ENCODE measurements at places on chromosomes 2 and 18. TPM values are rescaled to one million over a fixed set of nuclear protein-coding genes. Genes with fewer than 3 reads are reported as not detected.

The LRATD1 gene
- total RNA-seq = 1.7 TPM

DNA sequence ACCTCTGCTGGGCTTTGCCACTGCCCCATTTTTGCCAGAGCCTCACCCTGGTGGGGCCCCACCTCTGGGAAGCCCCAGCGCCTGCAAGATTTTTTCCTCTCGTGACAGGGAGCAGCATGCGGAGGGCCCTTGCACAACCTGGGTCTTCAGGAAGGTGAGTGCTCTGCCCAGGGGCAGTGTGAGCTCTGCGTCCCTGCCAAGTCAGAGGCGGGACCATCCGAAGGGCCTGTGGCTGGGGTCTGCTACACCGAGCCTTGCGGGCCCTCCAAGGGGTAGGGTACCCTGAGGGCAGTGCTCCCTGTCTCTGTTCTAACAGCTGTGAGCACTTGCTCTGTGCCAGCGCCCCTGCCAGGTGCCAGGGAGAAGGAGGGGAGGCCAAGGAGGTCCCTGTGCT, 5.8 kb upstream of the ODC1 start:
- DNase-seq = no peak

- no peak for DNase-seq
These were observed 170.1 kb upstream of the HAAO start for GRCh38 chr2:42962508-42962953.

The MGAT5 gene
- total RNA-seq = 98.1 TPM

DNA sequence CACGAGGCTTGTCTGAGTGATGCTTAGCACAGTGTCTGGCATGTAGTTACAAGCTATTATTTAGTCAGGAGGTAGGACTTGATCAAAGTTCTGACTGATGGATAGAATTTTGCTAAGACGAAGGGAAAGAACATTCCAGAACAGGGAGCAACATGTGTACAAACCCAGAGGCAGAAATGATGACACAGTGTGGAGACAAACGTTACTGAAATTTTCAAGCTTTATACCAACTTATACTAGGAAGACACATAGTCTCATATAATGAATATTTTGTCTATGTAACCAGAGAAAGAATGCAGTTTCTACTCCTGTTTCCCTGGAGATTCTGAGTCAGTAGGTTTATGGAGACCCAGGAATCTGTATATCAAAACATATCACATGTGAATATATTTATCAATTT, 123.4 kb downstream of the FAM124B start:
- DNase-seq = no peak

The TM4SF20 gene
- not detected for total RNA-seq

DNA sequence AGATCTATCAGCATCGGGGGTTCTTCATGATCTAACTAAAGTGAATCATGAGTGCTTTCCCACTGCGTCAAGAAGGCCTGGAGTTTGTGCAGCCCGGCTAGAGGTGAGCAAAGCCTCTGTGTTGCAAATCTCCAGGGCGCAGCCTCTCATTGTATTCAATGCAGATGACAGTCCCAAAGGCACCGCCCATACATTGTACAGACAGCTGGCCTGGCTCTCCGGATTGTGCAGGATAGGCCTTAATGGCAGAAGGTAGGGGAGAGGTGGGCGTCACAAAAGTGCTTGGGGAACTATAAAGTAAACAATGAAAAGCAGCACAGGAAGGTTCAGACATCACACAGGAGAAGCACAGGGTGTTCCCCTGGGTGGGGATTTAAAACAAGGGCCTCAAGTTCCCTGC, 907 bp upstream of the GYPC start:
- DNase-seq = no peak

GRCh38 chr18:31773774-31774476, 13.2 kb upstream of the SLC25A52 start:
- DNase-seq = no peak

The HRH4 gene
- total RNA-seq = 0.17 TPM

DNA sequence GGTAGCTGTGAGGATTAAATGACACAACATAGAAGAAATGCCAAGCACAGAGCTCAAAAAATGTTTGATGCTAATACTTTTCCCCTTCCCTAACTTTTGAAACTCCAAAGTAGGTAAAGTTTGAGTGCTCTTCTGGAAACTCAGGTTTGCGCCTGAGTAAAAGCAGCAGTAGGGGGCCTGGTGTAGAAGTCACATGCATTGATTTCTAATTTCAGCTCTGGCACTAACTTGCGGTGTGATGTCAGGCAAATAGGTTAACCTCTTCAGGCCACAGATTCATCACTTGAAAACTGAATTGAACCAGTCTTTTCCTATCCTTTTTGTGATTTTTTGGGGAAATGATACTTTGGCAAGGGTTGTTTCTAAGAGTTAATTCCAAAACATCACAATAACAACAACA, 27.2 kb downstream of the LHCGR start:
- DNase-seq = no peak

DNA sequence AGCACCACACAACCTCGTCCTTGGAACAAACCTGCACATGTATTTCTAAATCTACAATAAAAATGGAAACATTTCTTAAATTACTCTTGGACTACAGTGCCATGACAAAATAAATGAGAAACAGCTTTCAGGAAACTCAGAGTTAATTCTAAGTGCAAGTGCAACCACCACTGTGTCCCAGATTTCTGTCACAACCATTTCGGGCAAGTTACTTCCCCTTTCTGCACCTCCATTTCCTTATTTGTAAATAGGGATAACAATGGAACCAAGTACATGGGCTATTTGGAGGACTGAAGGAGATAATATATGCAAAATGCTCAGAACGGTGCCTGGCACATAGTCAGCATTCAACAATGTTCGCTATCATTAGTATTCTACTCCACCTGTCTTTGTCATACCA, 93.2 kb downstream of the CACNB4 start:
- no peak for DNase-seq

DNA sequence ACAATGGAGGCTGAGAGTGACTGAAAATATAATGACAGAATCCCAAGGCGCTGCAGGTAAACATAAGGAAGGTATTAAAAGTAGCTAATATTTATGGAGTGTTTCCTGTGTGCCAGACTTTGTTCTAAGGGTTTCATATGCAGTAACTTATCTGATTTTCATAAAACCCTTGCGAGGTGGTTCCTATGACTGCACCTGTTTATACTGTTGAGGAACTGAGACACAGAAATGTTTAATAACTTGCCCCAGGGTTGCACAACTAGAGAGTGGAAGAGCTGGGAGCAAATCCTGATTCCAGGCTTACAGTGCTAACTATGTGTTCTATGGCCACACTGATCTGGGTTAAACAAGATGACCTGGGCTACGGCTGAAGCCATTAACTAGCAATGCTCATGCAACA, 2.4 kb downstream of the SP110 start:
- DNase-seq = no peak

- no peak for DNase-seq
These were observed 131.9 kb downstream of the ATL2 start for GRCh38 chr2:38245114-38245641.

DNA sequence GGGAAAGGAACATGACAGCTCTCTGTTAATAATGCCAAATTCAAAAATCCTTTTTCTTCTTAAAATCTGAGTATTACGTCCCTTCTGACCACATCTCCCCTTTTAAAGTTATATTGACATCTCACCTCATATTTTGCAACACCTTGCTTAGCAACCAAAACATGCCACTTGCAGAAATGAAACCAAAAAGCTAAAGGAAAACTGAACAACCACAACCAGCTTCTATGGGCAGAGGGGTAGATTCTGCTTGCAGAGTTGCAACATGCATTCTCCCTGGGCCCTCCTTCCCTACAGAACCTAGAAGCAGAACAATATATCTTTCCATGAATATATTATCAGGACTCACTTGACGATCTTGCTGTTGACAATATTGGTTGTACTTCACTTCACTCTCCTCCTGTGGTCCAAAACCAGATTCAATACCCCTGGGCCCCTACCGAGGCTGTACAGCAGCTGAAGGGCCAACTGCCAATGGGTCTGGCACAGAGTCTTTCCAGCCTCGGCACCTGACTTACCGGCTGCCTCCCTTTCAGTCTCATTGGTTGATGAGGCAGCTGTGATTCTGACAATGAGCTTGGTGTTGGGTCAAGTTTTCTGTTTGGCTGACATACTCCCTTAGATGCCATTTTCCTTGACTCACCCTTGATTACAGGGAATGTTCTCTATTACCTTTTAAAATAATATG, 616.6 kb downstream of the ZEB2 start:
- no peak for DNase-seq

DNA sequence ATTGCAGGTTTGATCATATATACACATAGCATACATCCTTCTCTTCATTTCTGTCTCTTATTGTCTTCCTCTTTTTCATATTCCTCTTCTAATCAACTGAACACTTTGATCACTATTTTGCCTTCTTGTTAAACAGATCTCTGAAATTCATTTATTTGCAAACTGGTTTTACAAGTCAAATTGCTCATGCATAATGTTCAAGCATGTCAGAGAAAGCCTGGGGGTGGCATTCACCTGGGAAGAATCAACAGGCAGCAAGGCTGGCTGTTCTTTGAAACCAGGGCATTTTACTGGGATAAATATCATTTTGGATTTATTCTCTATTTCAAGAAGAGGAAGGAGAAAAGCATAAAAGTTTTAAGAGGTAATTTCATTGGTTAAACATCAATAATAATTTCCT, 66.9 kb upstream of the LRATD1 start:
- no peak for DNase-seq

The OR6B2 gene
- not detected for total RNA-seq

The OSBPL1A gene
- 95.2 TPM for total RNA-seq

DNA sequence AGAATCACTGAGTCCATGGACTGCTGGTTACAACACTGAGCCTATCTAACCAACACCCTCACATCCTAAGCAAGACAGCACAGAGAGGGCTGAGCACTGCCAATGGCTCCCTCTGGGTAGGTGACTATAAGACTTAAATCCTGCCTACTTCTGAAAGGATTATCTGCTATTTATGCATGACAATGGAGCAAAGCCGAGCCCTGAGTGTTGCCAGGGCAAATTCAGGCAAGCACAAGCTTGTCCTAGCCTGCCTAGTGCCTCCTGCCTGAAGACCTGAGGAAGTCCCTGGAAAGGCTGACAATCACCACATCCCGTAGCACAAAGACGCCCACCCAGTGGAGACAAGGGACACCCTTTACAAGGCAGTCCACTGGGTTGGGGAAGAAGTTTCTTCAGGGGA, 129.7 kb downstream of the OSR1 start:
- no peak for DNase-seq

DNA sequence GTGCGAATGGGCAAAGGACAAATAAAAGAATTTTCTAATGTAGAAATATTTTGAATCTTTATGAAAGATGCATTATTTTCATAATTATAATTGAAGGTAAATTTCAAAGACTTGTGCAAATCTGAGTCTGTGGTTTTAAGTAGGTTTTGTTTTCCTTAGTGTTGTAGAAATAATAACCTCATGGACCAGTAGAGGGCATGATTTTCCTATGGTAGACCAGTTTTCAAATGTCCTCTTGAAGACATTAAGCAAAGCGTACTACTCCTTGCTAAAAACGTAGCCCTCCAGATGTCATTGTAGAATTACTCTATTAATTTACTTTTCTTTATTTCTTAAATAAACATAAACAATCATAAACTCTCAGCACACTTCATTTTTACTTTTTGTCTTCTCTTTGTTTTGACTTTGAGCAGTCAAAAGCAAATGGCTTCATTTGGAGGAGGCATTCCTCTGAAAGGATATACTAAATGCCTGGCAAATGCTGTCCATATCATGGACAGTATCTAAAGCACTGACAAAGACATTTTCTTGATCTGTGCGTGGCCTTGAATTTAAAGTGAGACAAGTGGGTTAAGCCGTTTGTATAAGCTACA, 85.8 kb upstream of the FAM237A start:
- no peak for DNase-seq

The SANBR gene
- total RNA-seq = 6.4 TPM

DNA sequence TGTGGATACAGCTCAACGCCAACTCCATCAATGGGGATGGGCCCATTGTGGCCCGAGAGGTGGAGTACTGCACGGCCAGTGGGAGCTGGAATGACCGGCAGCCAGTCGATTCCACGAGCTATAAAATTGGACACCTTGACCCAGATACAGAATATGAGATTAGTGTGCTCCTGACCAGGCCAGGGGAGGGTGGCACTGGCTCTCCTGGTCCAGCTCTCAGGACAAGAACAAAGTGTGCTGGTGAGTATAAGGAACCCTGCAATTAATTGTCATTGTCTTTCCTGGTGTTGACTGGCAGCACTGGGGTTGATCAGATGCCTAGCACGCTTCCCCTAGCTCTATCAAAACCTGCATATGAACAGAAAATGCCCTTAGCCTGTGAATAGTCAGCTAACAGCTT, 388.1 kb downstream of the PTPRM start:
- DNase-seq = no peak

The GCG gene
- total RNA-seq = not detected

DNA sequence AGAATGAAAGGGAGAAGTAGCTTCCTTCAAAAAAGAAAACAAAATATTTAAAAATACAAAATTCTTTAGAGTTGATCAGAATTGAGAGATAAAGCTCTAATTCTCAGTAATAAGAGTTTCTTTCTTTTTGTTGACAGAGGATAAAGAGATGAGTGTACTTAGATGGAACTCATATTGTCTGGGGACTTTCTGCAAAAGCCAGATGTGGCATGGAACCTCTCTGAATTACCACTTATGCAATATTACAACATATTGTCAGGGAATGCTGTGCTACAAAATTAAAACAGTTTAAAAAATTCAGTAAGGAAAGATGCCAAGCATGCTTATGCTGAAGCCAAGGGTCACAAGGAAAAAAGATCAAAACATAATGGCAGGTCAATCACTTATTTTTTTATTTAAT, 386.6 kb upstream of the LRATD1 start:
- no peak for DNase-seq

The ADCYAP1 gene
- total RNA-seq = 0.17 TPM

The AGXT gene
- 0.12 TPM for total RNA-seq

GRCh38 chr2:26740890-26741302, 23.2 kb upstream of the SLC35F6 start:
- DNase-seq = no peak

The TAF4B gene
- 1.1 TPM for total RNA-seq

The SCN3A gene
- 0.84 TPM for total RNA-seq

DNA sequence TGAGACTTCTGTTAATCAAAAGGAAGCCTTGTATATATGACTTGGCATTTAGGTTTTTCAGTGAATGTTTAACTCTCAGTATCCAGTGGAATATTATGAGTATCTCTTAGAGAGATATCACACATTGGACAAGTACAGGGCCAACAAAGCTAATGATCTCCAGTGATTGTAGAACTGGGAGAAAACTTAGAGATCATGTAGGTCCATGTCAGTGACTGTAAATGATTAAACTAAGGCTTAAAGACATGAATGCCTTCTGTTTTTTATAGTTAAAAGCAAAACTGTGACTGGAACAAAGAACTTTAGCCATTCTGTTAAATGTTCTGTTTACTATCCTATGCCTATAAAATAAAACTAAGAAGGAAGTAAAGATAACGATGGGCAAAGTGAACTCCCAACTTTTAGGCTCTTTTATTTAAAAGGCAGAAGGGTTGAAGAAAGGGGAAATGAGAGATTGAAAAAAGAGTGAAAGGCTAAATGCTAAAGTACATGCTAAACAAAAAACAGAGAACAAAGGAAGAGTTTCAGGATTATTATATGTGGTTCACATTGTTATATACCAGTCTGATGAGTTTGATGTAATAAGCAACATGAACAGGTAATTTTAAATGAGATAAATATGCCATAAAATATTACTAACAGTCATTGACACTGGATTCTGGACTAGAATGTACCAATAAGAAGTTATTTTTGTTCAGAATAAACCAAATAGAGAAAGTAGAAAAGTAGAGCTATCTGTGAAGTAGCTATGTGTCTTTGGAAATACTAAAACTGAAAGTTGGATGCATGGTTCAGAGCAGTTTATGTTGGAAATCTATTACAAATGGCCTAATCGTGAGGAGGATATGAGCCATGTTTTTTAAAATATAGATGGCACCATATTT, 37.1 kb upstream of the TNFRSF11A start:
- DNase-seq = no peak

GRCh38 chr18:27894746-27895145, 282.2 kb downstream of the CDH2 start:
- DNase-seq = no peak

Measured in left ventricle myocardium superior (tissue), 1 donor.